Activated T-cell treated with anti-CD3 and anti-CD28 coated beads, Interleukin-2, amount 50 U/mL, for 72 hours (primary cell): ENCODE measurements at places on chromosomes 16 and 17.
A peak's percentile ranks its signal among the peaks of the same experiment; 100 is the strongest.

DNA sequence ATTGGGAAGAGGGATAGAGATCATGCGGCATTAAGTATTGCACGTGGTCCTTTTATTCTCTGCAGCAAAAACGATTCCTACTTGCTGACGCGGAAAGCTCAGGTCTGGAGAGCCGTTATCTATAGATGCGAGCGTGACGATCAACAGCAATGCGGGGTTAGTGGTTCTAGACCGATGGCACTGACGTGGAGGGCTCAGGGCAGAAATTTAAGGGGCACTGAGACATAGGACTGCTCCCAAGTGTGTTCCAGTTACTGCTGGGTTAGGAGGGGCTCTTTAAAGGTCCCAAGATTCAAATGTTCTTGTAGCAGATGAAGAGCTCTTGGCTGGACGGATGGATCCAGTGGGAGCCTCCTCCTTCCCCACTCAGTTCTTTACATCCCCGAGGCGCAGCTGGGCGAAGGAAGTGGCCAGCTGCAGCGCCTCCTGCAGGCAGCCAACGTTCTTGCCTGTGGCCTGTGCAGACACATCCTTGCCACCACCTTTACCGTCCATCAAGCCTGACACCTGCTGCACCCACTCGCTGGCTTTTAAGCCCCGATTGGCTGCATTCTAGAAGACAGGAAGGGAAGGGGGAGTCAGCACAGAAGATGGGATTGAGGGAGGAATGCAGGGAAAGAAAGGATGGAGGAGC, 732 bp upstream of the EXOSC6 start:
- DNase-seq: peak; percentile 39

DNA sequence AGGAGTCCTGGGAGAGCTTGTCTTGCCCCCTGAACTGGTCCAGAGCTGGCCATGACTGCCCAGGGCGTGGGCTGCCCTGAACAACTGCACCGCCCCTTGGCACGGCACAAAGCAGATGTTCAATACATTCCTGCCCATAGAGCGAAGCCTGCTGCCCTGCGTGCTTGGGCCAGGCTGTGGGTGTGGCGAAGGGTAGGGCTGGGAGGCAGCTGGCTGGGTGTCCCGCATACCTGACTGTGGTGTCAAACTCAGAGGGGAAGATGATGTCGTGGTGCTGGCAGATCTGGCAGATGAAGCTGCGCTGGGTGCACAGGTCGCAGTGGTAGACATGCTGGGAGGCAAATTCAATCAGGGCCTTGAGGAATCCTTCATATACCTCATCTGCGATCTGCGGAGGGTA, 124.2 kb upstream of the SMURF2 start:
- DNase-seq: no peak

DNA sequence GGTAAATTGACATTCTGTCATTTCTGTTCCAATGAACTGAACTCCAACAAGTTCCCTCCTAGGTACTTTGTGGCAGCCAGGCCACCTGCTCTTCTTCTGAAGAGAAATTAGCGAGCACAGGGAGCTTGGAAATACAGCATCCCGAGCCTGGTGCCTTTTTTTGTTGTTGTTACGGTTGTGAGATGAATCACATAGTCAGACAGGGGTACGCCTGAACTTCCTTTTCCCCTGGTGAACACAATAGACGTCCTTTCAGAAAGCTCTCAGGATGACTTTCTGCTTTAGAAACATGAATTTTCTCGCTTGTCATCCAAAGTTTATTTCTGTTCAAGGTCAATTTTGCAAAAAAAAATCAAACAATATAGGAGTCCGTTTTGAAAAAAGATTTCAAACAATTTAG, 53.9 kb upstream of the XYLT1 start:
- no peak for DNase-seq

- DNase-seq: no peak
Measured at GRCh38 chr17:27871407-27871806, 21.8 kb downstream of the LYRM9 start.

DNA sequence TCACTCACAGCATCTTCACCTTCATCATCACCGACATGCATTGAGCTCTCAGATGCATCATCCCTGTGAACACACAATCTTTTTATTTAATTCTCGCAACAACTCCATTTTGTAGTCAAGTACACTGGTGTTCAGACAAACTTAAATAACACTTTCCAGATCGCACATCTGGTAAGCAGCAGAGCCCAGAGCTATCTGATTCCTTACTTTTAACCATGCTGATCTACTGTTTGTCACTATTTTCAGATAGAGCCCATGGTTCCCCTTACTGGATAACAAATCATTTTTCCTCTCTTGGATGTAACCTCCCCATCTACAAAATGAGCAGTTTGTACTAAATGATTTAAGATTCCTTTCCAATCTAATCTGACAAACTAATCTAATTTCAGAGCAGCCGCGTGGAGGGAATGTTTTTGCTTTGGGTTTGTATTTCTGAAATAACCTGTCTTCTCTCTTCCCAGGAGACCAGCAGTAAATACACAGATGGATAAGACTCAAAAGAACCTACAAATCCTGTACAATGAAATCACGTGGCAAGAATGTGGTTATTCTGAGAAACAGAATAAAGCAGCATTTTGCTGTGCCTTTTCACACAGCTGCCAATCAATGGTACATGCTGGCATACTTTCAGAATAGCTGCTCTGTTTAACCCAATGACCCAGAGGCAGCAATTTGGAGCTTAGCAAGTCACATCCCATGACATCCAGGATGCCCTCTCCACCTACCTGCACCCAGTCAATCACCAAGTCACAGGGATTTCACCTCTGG, 72.9 kb upstream of the CCL2 start:
- DNase-seq: no peak

DNA sequence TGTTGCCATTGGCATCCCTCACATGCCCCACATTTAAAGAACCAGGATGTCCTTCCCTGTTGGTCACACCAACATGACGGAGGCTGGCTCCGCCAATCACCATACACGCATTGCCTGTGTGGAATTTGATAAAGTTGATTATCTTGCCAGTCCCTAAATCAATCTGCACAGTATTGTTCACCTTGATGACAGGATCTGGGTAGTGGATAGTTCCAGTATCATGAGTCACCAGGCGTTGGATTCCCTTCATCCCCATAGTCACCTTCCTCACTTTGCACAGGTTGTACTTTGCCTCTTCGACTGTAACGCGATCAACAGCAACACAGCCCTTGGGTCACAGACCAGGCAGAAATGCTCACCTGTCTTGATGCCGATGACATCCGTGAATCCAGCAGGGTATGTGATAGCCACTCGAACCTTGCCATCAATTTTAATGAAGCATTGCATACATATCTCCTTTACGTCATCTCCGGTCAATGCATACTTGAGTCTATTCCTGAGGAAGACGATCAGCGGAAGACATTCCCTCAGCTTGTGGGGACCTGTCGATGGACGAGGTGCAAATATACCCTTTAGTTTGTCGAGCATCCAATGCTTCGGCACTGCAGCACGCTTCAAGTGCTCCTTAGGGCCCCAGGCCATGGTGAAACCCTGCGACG, 14.2 kb downstream of the CTRB2 start:
- DNase-seq: no peak

GRCh38 chr16:35743101-35743692, 2283.8 kb downstream of the TP53TG3F start:
- no peak for DNase-seq

DNA sequence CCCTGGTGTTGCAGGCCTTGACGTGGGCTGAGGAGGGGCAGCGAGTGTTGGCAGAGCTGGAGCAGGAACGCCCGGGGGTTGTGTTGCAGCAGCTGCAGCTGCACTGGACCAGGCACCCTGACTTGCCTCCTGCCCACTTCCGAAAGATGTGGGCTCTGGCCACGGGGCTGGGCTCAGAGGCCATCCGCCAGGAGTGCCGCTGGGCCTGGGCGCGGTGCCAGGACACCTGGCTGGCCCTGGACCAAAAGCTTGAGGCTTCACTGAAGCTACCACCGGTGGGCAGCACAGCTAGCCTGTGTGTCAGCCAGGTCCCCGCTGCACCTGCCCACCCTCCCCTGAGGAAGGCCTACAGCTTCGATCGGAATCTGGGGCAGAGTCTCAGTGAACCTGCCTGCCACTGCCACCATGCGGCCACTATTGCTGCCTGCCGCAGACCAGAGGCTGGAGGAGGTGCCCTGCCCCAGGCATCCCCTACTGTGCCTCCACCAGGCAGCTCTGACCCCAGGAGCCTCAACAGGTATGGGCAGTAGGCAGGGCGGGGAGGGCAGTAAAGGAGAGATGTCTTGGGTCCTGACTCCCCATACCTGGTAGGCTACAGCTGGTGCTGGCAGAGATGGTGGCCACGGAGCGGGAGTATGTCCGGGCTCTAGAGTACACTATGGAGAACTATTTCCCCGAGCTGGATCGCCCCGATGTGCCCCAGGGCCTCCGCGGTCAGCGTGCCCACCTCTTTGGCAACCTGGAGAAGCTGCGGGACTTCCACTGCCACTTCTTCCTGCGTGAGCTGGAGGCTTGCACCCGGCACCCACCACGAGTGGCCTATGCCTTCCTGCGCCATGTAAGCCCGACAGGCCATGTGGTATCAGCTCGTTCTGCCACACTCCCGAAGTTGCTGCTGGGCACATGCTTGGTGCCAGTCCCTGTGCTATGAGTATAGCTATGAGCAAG, 5.6 kb downstream of the PLEKHG4 start:
- no peak for DNase-seq
